Cardiac septum (tissue), 1 donor: ENCODE measurements at places on chromosomes 3 and 15.

DNA sequence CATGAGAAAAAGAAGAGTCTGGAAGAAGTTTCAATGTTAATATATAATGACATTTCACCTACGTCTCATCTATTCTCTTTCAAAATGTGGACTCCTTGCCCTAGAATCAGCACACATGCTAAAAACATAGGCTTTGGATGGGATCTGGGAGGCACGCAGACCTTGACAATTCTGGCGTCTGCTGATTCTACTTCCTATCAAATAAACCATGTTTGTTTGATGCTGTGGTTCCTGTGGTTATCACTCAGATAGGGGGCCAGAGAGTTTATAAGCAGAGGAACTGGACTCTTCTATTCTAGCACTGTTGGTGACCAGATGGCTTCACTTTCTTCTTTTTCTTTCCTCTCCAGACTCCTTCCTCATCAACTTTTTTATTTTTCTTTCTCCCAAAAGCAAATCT is 336.8 kb downstream of the DIPK2A start:
- DNase-seq = no peak

DNA sequence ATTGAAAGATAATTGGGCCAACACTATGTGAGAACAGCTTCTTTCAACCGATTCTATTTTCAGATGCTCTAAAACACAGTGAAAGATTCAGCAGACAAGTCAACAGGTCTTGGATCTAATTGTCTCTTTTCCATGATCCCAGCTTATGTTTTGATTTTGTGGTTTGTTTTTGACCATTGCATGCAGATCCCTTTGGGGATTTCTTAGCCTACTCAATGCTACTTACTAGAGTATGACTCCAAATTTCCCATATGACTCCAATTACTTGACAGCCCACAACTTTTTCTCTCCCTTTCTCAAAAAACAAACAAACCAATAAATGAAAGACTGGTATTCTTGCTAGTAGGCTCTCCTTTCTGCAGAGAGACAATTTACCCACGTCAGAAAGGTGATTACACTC is 67.1 kb downstream of the KCNH8 start:
- no peak for DNase-seq

GRCh38 chr3:21798356-21799088 is 47.5 kb upstream of the ZNF385D start:
- no peak for DNase-seq

DNA sequence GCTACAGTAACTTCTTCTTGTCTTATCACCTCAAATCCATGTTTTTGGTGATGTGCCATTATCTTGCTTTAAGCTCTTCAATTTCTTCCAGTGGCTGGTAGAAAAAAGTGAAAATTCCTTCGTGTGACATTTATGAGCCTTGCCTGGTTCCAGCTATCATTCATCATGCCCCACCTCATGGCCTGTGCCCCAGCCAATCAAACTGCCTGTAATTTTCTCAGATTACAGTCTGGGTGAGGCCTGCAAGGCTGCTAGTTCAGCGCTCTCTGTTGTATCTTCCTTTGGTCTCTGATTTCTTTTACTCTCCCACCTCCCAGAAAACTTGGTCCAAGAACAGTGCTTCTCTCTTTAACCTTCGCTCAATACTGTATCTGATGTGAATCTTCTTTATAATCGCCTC is 249.3 kb upstream of the ZNF717 start:
- no peak for DNase-seq

DNA sequence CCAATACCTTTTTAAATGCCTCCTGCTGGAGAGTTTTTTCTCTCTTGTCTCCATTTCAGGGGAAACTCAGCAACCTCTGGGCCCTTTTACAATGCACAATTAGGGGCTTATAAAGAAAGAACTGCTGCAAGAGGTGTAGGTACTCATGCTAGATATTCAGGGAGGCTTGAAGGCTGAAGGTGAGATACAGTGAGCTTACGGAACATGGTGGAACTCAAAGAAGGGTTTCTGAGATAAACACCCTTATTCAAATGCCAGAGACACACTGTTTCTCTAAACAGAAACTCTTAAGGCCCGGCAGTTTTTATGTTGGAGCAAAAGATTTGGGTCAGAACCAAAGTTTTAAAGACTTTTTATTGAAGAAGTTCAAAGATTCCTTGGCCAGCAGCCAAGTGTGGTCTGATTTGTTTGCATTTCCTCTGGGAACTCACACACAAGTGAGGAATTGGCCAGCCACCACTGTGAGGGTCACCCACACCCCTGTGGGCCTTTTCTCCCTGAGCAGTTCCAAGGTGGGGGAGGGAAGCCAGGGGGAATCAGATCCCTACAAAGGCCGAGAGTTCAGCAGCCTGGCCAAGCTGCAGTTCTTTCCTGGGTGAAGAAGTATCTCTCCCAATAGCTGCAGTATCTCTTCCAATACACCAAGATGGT is 47.8 kb downstream of the TNFAIP8L3 start:
- DNase-seq = no peak

GRCh38 chr3:94420931-94421330 is 358.1 kb downstream of the NSUN3 start:
- DNase-seq = no peak

GRCh38 chr3:157074981-157075380 is 85.0 kb downstream of the CCNL1 start:
- no peak for DNase-seq

DNA sequence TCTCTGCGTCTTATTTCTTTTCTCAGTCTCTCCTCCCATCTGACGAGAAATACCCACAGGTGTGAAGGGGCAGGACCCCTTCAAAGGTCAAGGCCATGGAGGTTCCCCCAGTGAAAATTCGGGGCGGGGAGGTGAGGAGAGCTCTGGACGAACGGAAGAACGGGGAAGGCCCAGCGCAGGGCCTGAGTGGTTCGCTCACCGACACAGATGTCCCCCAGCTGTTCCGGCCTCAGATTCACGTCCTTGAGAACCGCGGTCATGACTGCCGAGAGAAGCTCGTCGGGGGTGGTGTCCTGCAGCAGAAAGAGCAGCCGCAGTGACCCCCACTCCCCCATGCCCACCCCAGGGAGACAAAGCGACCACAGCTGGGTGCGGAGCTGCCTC is 542 bp downstream of the ACAA1 start:
- no peak for DNase-seq

GRCh38 chr3:156561533-156561932 is 6.6 kb upstream of the SSR3 start:
- DNase-seq = no peak
